SHP77 treated with DMSO at 0.1 percent for 48 hours (cell line): ENCODE measurements at places on chromosomes 4 and X.
A peak's percentile ranks its signal among the peaks of the same experiment; 100 is the strongest.

DNA sequence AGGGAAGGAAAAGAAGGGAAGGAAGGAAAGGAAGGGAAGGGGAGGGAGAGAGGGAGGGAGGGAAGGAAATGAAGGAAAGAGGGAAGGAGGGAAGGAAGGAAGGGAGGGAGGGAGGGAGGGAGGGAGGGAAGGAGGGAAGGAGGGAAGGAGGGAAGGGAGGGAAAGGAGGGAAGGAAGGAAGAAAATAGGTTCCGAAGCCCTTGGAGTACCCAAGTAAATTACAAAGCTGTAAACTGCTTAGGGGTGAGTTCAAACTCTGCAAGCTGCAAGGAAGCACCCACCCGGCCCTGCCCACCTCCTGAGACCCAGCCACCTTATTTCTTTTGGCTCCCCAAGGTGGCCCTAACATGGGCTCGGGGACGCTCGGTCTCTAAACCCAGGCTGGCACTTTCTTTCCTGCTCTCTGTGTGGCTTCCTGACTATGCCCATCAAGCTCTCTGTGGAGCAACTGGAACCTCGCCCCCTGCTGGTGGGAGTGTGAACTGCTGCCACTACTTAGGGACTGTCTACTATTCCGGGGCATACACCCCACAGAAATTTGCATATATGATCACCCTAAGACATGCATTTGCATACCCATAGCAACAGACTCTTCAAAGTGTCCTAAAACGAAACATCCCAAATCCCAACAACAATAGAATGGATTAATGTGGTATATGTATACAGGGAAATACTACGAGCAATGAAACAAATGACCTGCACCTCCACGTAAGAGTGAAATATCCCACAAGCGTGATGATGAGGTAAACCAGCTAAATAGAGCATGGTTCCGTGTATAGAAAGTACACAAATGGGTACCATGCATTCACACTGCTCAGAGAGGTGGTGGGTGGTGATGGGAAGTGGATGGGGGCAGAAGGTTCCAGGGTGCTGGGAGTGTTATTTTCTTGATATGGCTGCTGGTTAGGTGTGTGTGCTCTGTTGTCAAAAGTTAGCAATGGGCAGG is 151.7 kb upstream of the TBL1X start:
- no peak for DNase-seq

- DNase-seq, result no peak
These were observed 28.0 kb upstream of the CD40LG start for GRCh38 chrX:136619899-136620505.

DNA sequence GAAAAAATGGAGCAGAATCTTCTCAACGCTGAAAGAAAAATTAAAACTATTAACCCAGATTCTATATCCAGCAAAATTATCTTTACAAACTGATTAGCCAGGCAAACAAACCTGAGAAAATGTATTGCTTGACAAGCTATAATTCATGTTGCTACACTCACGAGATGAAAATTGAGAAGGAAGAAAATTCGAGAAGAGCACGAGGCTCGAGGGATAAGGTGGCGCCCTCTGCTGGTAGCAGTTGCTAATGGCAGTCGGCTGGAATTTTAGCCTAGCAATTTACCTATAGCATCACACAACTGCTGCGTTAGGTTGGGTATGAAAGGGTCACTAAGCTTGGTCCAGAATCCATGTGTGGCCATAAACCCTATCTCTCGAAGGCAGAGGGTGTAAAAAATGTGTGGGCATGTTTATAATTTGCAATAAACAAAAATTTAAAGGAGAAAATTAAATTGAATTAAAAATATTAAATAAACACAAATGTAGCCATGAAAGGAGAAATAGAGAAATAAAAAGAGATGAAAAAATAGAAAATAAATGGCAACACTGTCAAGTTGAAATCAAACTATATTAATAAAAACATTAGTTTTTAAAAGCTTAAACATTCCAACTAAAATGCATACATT is 126.6 kb downstream of the PPP4R3C start:
- peak; percentile 2 for DNase-seq

DNA sequence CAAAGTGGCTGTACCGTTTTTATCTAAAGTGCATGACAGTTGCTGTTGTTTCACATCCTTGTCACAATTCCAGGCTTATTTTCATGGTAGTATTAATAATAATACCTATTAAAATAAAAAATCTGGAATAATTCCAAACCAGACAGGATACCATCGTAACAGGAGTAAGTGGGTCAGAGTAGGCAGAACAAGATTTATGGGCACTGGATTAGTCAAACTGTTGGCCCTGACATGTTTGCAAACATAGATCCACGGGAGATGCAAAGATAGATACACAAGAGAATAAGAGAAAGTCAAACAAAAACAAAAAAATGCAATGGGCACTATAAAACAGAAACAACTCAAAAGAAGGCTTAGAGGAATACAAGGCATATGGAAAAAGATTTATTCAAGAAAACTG is 449.5 kb upstream of the HS3ST1 start:
- no peak for DNase-seq

- no peak for DNase-seq
These were observed 6.9 kb upstream of the PNMA6A start for GRCh38 chrX:153065389-153065788.

DNA sequence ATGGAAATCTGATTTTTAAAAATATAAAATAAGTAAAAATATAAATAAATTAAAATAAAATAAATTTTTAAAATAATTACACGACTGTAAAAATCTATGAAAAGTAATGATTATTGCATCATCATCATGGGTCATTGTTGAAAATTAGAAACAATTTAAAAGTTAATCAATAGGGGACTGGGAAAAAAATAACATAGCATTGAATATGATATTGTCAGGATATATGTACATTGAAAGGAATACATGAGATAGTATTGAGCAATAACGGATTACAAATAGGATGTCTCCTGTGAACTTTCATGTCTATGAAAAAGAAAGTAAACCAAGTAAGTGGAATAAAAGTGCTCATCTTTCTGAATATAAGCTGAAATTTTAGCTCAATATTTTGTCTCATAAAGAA is 566.8 kb upstream of the HTR2C start:
- no peak for DNase-seq

- DNase-seq, result no peak
These were observed 93.6 kb downstream of the LNX1 start for GRCh38 chr4:53497487-53498244.

GRCh38 chr4:14835708-14836425 is 166.4 kb upstream of the CPEB2 start:
- no peak for DNase-seq

GRCh38 chr4:8376361-8377102 is 64.0 kb downstream of the ACOX3 start:
- no peak for DNase-seq

DNA sequence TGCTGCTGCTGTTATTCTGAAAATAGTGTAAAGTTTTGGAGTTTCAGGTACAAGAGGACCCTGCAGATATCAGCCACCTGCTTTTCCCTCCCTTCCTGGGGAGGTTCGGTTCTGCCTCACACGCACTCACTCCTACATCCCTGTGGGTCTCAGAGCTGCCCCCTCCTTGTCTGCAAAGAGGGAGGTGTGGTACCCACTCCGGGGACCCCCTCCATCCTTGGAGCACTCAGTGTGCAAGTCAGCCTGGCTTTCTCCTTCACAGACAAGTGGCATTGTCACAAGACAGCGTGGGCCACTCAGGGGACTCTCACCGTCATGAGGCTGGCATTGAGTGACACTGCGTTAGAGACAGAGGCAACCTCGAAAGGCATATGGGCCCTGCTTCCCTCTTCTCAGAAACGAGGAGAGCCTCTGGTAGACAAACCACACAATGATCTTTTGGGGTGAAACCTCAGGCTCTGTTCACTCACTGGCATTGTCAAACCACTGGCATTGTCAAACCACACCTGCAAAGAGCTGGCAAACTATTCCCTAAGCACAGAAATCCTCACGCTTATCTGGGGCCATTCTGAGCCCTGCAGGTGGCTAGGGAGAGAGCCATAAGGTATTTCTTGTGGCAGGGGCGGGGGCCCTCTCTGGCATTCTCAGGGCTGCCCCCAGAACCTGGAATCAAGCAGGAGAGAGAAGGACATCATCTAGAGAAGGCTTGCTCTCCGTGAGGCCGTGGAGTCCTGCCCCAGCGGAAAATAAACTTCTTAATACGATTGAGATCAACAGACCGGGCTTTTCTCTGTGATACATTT is 285.0 kb downstream of the SHOX start:
- no peak for DNase-seq

DNA sequence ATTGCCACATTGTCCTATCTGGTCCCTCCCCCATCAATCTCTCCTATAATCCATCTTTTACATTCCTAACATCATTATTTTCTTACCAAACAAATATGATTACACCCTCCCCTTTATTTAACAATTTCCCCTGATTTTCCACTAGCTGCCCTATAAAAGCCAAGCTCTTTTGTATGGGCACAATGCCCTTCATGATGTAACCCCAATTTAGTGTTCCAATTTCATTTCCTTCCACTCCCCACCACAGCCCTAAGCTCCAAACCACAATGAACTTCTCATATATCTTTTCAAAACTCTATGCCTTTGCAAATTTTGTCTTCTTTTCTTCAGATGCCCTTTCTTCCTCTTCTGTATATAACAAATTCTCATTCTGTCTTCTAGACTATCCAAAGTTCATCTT is 39.5 kb upstream of the PTPN13 start:
- no peak for DNase-seq

DNA sequence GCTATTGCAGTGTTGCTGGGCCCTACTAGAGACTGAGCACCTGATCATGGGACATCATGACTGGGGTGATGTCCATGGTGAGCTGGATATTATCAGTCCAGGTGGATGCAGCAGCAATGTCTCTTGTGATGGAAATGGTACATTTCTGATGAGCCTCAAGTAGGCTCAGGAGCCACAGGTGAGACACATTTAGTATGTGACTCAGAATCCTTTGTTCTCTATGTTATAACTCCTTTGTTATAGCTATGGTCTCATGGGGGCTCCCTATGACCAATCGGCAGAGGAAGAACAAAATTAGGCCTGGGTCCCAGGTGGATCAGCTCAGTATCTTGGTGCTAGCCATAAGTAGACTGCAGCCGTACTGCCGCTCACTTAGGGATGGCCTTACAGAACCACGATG is 107.9 kb upstream of the FAT1 start:
- DNase-seq, result no peak

- no peak for DNase-seq
These were observed 424.0 kb upstream of the NDST4 start for GRCh38 chr4:115537387-115537786.

DNA sequence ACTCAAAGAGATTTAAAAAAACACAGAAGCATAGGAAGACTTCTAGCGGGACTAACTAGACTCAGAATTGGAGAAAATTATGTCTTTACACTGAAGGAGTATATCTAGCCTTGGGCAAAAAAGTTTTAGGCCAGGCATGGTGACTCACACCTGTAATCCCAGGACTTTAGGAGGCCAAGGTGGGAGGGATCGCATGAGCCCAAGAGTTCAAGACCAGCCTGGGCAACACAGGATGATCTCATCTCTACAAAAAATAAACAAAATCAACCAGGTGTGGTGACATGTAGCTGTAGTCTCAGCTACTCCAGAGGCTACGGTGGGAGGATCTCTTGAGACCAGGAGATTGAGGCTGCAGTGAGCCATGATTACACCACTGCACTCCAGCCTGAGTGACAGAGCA is 99.5 kb downstream of the NEUROG2 start:
- DNase-seq, result no peak

GRCh38 chrX:11754958-11755645 is 2.9 kb upstream of the MSL3 start:
- DNase-seq, result no peak

DNA sequence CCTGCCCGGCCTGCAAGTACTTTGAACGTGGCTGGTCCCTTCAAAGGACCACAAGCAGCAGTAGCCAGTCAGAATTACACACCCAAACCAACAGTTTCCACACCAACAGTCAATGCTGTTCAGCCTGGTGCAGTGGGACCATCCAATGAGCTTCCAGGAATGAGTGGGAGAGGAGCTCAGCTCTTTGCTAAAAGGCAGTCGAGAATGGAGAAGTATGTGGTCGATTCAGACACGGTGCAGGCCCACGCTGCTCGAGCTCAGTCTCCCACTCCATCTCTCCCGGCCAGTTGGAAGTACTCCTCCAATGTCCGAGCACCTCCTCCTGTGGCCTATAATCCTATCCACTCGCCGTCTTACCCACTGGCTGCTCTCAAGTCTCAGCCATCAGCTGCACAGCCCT is 104.4 kb upstream of the MYOZ2 start:
- no peak for DNase-seq

GRCh38 chrX:57364145-57364544 is 77.6 kb downstream of the FAAH2 start:
- DNase-seq, result no peak

- no peak for DNase-seq
These were observed 611.2 kb downstream of the RPA4 start for GRCh38 chrX:97494756-97495372.

DNA sequence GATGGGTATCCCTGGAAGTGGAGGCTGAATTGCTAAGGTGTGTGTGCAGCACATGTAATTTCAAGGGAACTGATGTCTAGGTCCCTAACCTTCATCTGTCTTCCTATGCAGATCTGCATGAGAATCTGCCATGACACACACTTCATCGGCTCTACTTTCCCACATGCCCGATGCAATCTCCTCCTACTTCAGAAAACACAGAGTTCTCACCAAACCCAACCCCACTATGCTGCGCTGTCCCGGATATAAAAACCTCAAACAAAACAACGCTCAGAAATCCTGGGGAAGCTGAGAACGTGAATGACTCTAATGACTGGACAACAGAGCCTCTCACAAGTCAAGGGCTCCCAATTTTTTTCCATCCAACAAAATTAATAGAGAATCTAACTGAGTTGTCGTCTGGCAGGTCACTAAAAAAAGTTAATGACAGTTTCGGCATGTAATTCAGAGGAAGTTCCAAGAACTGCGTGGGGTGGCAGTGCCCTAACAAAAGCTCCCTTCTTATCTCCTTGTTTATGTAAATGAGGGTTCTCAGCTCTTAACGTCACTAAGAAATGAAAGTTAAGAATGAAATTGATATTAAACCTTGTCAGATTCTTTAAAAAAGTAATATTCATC is 39.0 kb downstream of the STX18 start:
- DNase-seq, result no peak

DNA sequence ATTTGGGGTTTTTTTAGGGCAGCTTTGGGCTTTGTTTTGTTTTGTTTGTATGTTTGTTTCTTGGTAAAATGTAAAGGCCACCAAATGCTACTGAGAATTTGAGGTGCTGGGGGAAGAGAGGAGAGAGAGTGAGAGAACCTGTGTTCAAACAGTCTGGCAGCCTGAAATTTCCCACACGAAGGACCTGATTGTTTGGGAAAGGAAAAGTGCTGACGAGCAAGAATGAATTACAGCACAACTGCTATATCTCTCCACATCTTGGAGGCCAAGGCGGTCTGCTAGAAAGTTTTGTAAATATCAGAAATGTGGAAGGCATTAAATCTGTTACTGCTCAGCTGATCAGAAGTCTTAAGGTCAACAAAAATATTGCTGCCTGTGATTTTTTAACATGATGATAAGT is 170.5 kb downstream of the PALLD start:
- no peak for DNase-seq

GRCh38 chr4:147423229-147423628 is 57.7 kb upstream of the EDNRA start:
- DNase-seq, result no peak

GRCh38 chr4:150423503-150423902 is 158.4 kb upstream of the MAB21L2 start:
- DNase-seq, result no peak

- DNase-seq, result no peak
These were observed 69.1 kb upstream of the PRSS48 start for GRCh38 chr4:151207868-151208267.

- DNase-seq, result no peak
These were observed 16.0 kb upstream of the UGT8 start for GRCh38 chr4:114582621-114583020.
